ENCODE measurements at places on chromosomes 2 and 18. TPM values are rescaled to one million over a fixed set of nuclear protein-coding genes. Genes with fewer than 3 reads are reported as not detected.

GRCh38 chr2:148674063-148675020 lies 29.8 kb downstream of the EPC2 start:
- H3K4me1 ChIP-seq = peaks cover 49% of the 10 kb centered on the region

- no peak for DNase-seq
- no peaks in the 10 kb centered on the region for H3K36me3 ChIP-seq
- no peak overlapping the region for H3K4me3 ChIP-seq
Observed at GRCh38 chr2:29749843-29750242, 171.5 kb downstream of the ALK start.

- peaks cover 18% of the 10 kb centered on the region for H3K4me1 ChIP-seq
- H3K4me3 ChIP-seq = no peak overlapping the region
- no peak overlapping the region for H3K27ac ChIP-seq
- H3K36me3 ChIP-seq = peaks cover 7% of the 10 kb centered on the region
- no peak for DNase-seq
Observed at GRCh38 chr2:74149247-74149525, 1.5 kb upstream of the BOLA3 start.

DNA sequence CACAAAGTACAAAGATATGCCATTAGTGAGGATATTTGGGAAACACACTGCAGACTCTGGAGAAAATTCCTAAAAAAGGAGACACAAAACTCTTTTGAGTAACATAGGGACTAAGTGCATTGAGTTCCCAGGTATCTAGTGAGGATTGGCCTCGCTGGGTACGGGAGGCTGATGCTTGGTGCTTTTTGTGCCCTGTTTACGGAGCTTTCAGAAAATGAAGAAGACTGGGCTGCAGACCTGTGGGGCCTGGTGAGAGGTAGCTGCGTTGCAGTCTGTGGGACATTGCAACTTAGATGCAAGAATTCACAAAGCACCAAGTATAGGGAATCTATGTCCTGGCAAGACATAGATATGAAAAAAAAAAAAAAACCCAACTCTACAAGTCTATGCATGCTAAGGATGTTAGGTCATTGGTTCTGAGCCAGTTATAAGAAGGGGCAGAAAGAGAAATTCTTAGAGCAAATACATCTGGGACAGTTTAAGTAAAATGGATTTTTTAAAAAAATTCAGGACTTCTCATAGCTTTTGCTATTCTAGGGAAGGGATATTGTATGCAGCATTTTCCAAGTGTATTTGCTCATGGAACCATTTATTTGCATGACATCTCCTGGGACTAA lies 156.0 kb downstream of the SLC4A3 start:
- no peak overlapping the region for H3K4me3 ChIP-seq
- H3K36me3 ChIP-seq = no peaks in the 10 kb centered on the region
- H3K27me3 ChIP-seq = no peaks in the 10 kb centered on the region
- DNase-seq = no peak

GRCh38 chr18:3346487-3346886 lies 84.6 kb downstream of the MYL12B start:
- H3K36me3 ChIP-seq = no peaks in the 10 kb centered on the region
- DNase-seq = no peak
- no peak overlapping the region for H3K27ac ChIP-seq
- H3K4me1 ChIP-seq = no peaks in the 10 kb centered on the region
- no peak overlapping the region for H3K4me3 ChIP-seq

GRCh38 chr2:132374961-132375360 lies 41.6 kb upstream of the GPR39 start:
- H3K36me3 ChIP-seq = no peaks in the 10 kb centered on the region
- no peaks in the 10 kb centered on the region for H3K27me3 ChIP-seq
- H3K4me1 ChIP-seq = no peaks in the 10 kb centered on the region

- peaks cover 19% of the 10 kb centered on the region for H3K4me1 ChIP-seq
- no peak for DNase-seq
- H3K27me3 ChIP-seq = no peaks in the 10 kb centered on the region
- no peaks in the 10 kb centered on the region for H3K36me3 ChIP-seq
- no peak overlapping the region for H3K27ac ChIP-seq
- no peak overlapping the region for H3K4me3 ChIP-seq
Observed at GRCh38 chr2:54895730-54896129, 154.5 kb downstream of the RTN4 start.

MAPRE2 gene
- total RNA-seq = 54.1 TPM

RESP18 gene
- not detected for total RNA-seq

POLR1A gene
- total RNA-seq = 23.4 TPM

SCG2 gene
- total RNA-seq = not detected

SERPINB12 gene
- not detected for total RNA-seq
